Kidney epithelial cell (primary cell): ENCODE measurements at places on chromosomes 7 and 10. TPM values are rescaled to one million over a fixed set of nuclear protein-coding genes. Genes with fewer than 3 reads are reported as not detected.

GRCh38 chr10:108783897-108784296 lies 1139.4 kb downstream of the XPNPEP1 start:
- no peak for DNase-seq

DNA sequence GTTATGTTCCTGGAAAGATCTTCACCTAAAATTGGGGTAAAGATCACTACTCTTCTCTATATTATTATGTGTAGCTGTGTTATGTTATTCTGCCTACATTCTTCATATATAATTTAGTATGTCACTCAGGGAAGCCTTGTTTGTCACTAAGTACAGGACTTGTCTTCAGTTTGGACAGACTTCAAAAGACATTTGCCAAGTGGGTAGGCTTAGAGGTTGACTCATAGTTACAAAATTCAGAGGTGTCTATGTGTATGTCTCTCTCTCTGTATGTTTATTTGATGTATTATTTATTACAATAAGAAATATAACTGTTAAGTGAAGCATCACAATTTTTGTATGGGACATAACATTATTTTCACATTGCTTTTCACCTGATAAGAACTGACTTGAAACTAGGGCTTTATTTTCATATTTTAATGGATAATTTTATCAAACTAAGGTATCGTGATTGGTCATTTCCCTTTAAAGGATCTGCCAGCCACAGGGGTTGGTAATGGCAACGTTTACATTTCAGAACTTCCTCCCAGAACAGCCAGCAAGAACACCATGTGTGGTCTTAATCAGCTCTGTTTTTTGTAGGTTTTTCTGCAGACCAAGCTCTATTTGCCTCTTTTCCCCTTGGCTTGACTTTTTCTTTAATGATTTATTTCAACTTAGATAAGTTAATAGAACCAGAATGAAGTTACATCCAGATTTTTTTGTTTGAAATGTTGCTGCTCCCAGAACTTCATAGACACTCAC lies 262.1 kb upstream of the CACNA2D1 start:
- no peak for DNase-seq

GRCh38 chr7:112510001-112510742 lies 29.4 kb downstream of the LSMEM1 start:
- no peak for DNase-seq

DNA sequence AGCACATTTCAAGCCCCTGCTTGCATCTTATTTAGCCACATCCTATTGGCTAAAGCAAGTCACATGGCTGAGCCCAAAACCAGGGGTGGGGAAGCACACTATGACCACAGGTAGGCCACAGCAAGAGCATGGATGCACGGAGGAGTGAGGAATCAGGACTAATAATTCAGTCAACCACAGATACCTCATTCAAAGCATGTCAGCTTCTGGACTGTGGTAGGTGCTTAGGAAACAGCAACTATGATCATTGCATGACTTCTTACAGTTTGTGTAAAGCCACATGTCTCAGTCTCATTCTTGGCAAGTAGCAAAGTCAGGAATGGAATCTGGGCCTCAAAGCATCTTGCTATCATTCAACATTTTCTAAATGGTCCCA lies 79.0 kb upstream of the EMX2 start:
- no peak for DNase-seq

GRCh38 chr7:158726277-158726807 lies 21.7 kb upstream of the NCAPG2 start:
- DNase-seq: no peak

DNA sequence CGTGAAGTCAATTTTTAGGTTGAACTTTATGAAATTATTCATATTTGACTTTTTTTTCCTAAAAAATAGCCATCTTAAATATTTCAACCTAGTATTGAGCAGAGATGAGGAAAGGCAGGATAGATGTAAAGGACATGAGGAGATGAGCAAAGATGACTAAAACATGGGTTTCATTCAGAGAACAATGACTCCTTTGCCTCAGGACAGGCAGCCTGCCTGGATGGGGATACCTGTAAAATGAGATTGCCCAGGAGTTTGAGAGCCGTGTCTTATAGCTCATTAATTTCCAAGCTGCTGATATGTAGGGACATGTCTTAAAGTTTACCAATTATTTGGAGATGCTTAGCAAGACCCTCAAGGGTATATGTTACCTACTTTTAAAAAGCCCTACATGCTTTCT lies 243.8 kb upstream of the MDFIC start:
- no peak for DNase-seq

DNA sequence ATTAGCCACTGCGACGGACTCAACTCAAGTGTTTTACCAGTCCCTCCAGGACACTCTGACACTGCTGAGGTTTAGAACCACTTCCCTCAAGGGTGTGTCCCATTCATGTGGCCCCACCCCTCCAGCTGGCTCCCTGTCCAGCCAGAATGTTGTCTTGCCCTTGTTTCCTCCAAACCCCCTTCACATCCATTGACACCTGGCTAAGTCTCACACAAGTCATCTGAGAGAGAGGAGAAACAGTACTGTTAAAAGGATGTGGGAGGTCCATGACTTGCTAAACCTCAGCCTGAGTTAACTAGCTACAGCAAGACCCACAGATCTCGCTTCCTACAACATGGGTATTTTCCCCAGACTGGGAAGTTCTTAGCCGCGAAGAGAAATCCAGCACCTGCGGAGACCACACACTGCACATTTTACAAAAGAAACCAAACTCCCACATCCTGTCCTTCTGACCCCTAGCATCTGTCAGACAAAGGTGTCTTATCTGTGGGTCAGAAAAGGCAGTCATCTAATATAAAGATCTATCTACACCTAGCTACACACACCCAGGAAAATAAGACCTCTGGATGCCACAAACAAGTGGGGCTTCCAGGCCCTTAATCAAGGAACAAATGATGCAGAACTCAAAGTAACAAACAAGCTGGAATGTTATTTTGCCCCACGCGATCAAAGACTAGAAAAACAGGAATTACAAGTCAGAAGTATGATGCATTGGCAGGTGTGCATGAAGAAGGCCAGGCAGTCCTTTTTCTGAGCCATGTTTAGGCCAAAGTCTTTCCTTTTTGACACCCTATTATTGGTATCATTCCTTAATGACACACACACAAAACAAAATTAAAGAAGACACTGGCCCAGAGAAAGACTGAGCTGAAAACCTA lies 13.9 kb downstream of the OSBPL3 start:
- DNase-seq: no peak

- no peak for DNase-seq
Observed at GRCh38 chr7:100609958-100610357, 2.4 kb upstream of the MOSPD3 start.

DNA sequence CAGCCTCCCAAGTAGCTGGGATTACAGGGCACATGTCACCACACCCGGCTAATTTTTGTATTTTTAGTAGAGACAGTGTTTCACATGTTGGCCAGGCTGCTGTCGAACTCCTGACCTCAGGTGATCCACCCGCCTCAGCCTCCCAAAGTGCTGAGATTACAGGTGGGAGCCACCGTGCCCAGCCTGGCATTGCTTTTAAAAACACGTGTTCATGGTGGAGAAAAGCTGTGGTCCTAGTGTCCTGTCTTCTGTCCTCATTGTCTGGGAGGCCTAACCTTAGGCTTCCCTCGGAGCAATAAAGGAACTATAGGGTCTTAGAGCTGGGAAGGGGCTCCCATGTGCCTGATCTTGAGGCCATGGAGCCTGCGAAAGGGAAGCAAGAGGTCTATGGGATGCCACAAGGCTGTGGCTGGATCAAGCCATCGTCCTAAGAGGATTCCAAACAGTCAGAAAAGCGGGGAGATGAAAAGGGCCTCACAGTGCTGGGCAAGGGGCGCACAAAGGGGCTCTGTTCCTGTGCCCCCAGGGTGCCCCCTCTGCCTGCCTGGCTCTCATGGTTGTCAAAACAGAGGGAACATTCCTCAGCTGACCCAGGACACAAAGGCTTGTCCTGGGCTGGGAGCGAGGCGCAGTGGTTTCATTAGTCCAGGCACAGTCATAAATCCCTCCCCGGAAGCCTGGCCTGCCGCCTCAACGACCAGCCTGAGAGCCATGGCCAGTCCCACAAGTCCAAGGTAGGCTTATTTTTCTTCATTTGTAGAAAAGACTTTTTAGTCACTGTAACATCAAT lies 106.6 kb upstream of the TNS3 start:
- no peak for DNase-seq

DNA sequence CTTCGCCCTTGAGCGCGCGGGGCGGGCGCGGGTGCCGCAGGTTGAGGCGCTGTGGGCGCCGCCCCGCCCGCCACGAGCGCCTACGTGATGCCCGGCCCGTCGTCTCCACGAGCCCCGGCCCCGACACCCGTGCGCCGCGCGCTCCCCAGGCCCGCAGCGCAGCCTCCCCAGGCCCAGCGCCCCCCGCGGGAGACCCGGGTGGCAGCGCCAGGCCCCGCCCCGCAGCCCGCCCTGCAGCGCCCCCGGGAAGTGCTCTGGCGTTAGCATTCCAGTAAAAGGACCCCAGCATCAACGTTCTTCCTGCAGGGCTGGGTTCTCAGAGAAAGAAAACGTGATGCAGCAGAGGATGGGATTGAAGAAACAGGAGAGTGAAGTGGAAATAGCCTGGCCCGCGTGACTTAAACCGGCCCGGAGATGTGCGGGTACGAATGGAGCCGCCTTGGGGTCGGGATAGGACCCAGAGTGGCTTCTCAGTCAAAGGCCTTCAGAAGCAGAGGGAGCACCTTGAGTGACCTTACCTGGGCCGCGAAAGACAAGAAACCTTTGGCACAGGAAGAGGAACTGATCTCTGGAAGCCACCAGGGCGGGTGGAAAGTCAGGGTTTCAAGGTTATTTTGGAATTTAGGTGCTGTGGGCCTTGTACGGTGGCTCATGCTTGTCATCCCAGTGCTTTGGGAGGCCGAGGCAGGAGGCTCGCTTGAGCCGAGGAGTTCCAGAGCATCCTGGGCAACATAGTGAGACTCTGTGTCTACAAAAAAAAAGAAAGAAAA lies 1.8 kb downstream of the PFKP start:
- DNase-seq: no peak

- no peak for DNase-seq
Observed at GRCh38 chr10:102435529-102436233, 3.3 kb upstream of the CUEDC2 start.

DNA sequence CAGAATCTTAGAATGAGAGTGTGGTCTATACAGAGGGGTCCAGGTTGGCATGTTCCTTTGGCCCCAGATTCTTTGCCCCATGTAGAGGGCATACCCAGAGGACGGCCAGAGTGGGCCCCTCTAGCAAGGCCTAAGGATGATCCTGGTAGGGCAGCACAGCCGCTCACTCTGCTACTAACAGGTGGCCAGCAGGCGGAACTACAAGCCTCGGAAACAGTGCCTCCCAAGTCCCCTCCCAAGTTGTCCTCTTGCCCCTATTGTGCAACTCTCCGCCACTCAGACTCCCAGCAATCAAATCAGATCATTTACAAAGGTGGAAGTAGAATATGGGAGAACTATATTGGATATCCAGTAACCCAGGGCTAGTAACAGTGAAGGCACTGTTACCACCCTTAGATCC lies 107.4 kb downstream of the STRA8 start:
- no peak for DNase-seq

GRCh38 chr10:71014021-71014805 lies 125.8 kb upstream of the PCBD1 start:
- DNase-seq: no peak

- DNase-seq: no peak
Observed at GRCh38 chr10:117130862-117131375, 7.2 kb downstream of the VAX1 start.

DNA sequence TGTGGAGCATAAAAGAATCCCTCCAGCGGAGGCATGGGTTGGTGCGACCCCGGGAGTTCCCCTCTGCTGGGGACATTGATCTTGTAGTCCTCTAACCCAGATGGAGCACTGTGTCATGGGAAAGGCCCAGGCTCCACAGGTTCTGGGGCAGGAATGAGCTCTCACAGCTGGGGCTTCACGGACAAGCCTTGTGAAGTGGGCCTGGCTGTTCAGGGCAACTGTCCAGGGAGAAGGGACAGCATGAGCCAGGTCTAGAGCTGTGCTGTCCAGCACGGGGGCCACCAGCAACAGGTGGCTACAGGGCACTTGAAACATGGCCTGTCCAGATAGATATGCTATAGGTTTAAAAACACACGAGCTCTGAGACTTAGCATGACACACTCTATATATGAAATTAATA lies 11.4 kb downstream of the GPR26 start:
- DNase-seq: no peak

The CNPY1 gene
- not detected in 2 replicates for total RNA-seq

The ZNF32 gene
- 40.3 and 52.1 TPM in 2 replicates for total RNA-seq

The PLPP4 gene
- total RNA-seq: 5.3 and 9.4 TPM in 2 replicates

The FKBP6 gene
- not detected in 2 replicates for total RNA-seq

The PDZD7 gene
- 1.2 and 3.5 TPM in 2 replicates for total RNA-seq
